Ureter (tissue), 1 donor: ENCODE measurements at places on chromosomes 2 and 18. TPM values are rescaled to one million over a fixed set of nuclear protein-coding genes. Genes with fewer than 3 reads are reported as not detected.

The GNLY gene
- 1.9 TPM for total RNA-seq

The HOXD12 gene
- not detected for total RNA-seq

The RAMP1 gene
- total RNA-seq, result 49.0 TPM

The IGFBP5 gene
- total RNA-seq, result 697 TPM

The CERS6 gene
- 29.3 TPM for total RNA-seq

The DOK1 gene
- total RNA-seq, result 11.8 TPM

The LYG2 gene
- total RNA-seq, result not detected

The SAG gene
- not detected for total RNA-seq

The PFN4 gene
- total RNA-seq, result 1.2 TPM

The LAMA1 gene
- total RNA-seq, result 2.7 TPM

The ILKAP gene
- 67.4 TPM for total RNA-seq

The PRSS56 gene
- not detected for total RNA-seq

The APCDD1 gene
- total RNA-seq, result 98.4 TPM

The IL37 gene
- total RNA-seq, result not detected

The CYP27A1 gene
- 16.4 TPM for total RNA-seq

The ZNF142 gene
- 35.4 TPM for total RNA-seq

The ACADL gene
- total RNA-seq, result 9.0 TPM

The UGT1A8 gene
- total RNA-seq, result 4.4 TPM

The WNT10A gene
- 4.0 TPM for total RNA-seq

The HOXD13 gene
- not detected for total RNA-seq

The ELOA2 gene
- total RNA-seq, result not detected

The PLEK gene
- total RNA-seq, result 3.7 TPM

The PAPOLG gene
- 18.4 TPM for total RNA-seq

The CRIM1 gene
- 95.0 TPM for total RNA-seq

The AKAIN1 gene
- not detected for total RNA-seq

The SPP2 gene
- not detected for total RNA-seq

The LANCL1 gene
- 57.5 TPM for total RNA-seq

The CFAP221 gene
- 2.8 TPM for total RNA-seq
